ENCODE measurements at places on chromosomes 1 and 21.

GRCh38 chr1:205319081-205320018 lies 2.2 kb downstream of the NUAK2 start:
- DNase-seq, result peak; percentile 79

GRCh38 chr21:44730951-44731579 lies 19.7 kb upstream of the TSPEAR start:
- DNase-seq, result no peak

- no peak for DNase-seq
Observed at GRCh38 chr1:1246577-1247340, at the start of gene C1QTNF12. C1QTNF12 (minus strand) TSS chr1:1246722; CDS start chr1:1246690, 32 bp downstream.

DNA sequence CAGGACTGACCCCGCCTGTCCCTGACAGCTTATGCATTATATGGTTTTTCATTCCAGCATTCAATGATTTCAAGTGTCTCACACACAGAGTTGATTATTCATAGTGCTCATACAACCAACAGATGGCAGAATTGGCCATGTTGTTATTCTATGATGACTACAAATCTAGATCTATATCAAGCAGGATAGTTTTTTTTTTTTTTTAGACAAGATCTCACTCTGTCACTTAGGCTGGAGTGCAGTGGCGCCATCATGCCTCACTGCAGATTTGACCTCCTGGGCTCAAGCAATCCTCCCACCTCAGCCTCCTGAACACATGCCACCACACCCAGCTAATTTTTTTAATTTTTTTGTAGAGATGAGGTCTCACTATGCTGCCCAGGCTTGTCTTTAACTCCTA lies 40.1 kb upstream of the LRRC8D start:
- peak; percentile 62 for DNase-seq

GRCh38 chr1:26799479-26800142 lies 11.9 kb downstream of the PIGV start:
- peak; percentile 78 for DNase-seq

GRCh38 chr1:247552231-247552630 lies 3.3 kb downstream of the GCSAML start:
- DNase-seq, result no peak

- DNase-seq, result no peak
Observed at GRCh38 chr1:19088717-19089442, 121.2 kb downstream of the UBR4 start.

GRCh38 chr1:90717356-90717664 lies 208 bp upstream of the BARHL2 start:
- no peak for DNase-seq

GRCh38 chr21:33230545-33231324 lies 997 bp downstream of the IFNAR2 start:
- DNase-seq, result peak; percentile 50

DNA sequence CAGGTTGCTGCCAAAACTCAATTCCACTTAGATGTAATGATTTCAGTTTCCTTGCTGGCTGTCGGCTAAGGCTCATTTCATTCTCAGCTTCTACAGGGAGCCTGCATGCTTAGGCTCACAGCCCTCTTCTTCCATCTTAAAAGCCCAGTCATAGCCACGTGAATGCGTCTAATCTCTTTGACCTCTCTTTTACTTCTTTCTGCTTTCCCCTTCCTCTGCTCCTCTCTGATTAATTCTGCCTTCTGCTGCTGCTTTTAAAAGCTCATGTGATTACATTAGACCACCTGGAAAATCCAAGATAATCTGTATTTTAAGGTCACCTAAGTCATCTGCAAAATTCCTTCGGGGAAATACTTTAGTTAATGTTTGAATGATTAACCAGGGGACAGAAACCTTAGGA lies 812.8 kb upstream of the BRINP3 start:
- DNase-seq, result no peak

GRCh38 chr1:185573677-185574076 lies 160.5 kb upstream of the HMCN1 start:
- DNase-seq, result no peak

GRCh38 chr1:225573216-225573615 lies 79.7 kb downstream of the ENAH start:
- peak; percentile 14 for DNase-seq

DNA sequence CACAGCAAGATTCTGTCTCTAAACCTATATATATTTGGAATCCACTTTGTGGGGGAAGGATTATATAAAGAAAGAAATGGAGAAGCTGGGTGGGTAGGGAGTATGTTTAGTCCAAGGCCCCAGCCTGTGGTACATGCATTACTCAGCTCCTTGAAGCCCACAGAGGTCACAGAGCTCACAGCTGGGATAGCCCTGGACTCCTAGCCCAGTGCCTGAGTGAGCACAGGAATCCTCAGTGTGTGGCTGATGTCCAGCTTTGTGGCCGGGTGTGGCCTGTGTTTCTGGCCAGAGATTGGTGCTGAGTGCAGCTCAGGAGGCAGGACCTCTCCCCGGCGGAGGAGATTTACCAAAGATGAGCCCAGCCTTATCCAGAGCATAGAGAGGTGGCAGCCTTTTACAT lies 7.6 kb downstream of the CAPN9 start:
- peak; percentile 55 for DNase-seq

GRCh38 chr1:210648588-210649269 lies 320.0 kb downstream of the HHAT start:
- DNase-seq, result no peak

- peak; percentile 38 for DNase-seq
Observed at GRCh38 chr21:41196993-41197392, 29.0 kb downstream of the BACE2 start.

DNA sequence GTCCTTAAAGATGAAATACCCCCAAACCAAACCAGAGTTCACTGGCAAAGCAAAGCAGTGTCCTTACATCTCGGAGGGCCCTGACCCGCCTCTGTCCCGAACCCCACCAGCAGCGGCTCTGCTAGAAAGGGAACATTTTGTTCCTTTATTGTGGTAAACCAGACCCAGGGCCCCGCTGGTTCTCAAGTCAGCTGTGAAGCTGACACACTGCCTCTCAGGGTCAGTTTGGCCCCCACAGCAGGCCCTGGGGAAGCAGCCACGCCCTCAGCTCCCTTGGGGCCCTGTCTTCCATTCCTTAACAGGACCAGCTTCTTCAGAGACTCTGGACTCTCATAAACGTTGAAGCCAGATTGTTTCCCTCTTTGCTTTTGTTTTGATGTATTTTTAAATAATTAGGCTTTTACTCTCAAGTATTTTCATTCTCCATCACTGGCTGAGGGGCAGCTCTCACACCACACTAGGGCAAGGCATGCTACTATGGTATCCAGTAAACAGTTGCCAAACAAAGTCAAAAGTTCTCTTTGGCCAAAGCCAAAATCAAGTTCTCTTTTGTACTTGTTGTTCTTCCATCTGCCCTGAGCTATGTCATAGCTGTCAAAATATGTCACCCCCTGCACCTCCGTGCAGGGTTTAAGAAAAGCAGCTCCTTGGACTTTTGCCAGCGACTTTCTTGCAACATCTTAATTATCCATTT lies 61.1 kb upstream of the ANGPTL1 start:
- peak; percentile 93 for DNase-seq

DNA sequence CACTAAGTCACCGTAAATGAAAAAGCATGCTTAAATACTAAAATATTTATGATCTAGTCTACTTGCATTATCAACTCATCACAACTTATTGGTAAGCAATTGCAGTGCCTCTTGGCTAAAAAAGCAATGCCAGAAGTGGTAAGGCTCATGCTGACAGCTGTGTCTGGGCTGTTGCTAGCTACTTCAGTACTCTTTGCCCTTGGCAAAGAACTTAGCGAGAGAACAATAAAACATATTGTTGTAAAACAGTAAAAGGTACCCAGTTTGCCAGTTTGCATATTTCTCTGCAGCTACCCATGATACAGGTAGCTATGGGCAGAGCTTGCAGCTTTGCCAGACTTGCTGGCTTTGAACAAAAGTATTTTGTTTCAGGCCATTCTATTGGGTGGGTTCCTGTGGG lies 73.1 kb downstream of the ATP6V1G3 start:
- no peak for DNase-seq

- no peak for DNase-seq
Observed at GRCh38 chr1:15961492-15961891, 14.4 kb downstream of the ZBTB17 start.

- no peak for DNase-seq
Observed at GRCh38 chr1:207996636-207997035, 85.7 kb upstream of the CD34 start.

DNA sequence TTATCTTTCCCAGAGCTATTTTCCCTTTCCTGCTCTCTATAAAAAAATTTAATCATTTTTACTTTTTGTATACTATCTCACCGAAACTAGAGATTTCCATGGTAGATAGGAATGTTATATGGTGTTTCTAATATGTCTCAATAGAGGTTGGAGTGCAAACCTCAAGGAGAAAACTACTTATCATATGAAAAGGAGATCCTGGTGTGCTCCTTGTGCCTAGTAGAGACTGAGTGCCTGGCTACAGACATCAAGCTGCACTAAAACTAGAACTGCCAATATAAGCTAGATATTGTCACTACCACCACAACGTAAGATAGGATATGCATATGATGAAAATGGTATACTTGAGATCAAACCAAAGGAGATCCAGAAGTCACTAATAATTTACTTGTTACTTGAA lies 67.0 kb downstream of the RGS18 start:
- peak; percentile 6 for DNase-seq

DNA sequence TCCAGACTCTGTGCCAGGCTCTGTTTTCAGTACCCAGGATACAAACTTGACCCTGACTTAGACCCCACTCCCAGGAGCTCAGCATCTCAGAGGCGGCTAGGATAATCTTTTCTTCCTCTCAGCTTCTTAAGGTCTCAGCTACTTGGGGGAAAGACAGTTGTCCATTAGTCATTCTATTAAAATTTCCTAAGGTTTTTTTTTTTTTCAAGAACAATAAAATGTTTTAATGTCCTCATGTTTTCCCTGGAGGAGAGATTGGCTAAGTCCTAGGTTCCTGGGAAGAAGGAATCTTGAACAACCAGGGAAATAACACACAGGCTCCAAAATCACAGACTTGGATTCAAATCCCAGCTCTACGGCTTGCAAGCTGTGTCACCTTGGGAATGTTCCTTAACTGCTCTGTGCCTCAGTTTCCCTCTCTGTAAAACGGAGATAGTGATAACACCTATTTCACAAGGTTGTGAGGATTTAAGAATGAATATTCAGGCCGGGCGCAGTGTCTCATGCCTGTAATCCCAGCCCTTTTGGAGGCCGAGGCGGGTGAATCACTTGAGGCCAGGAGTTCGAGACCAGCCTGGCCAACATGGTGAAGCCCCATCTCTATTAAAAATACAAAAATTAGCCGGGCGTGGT lies 33.0 kb downstream of the CDK18 start:
- DNase-seq, result no peak

- no peak for DNase-seq
Observed at GRCh38 chr1:15430787-15431570, 7.3 kb upstream of the CTRC start.

DNA sequence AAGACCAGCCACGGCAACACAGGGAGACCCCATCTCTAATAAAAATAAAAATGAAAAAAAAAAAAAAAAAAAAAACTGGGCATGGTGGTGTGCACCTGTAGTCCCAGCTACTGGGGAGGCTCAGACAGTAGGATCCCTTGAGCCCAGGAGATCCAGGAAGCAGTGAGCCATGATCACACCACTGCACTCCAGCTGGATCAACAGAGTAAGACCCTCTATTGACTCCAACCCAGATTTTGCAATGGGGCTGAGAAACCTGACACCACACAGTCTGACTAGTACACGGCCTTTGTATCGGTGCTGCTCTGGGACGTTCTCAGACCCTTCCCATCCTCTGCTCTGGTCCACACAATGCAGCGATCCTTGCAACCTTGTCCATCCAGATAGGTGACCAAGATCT lies 31.8 kb downstream of the SPATA21 start:
- DNase-seq, result no peak

DNA sequence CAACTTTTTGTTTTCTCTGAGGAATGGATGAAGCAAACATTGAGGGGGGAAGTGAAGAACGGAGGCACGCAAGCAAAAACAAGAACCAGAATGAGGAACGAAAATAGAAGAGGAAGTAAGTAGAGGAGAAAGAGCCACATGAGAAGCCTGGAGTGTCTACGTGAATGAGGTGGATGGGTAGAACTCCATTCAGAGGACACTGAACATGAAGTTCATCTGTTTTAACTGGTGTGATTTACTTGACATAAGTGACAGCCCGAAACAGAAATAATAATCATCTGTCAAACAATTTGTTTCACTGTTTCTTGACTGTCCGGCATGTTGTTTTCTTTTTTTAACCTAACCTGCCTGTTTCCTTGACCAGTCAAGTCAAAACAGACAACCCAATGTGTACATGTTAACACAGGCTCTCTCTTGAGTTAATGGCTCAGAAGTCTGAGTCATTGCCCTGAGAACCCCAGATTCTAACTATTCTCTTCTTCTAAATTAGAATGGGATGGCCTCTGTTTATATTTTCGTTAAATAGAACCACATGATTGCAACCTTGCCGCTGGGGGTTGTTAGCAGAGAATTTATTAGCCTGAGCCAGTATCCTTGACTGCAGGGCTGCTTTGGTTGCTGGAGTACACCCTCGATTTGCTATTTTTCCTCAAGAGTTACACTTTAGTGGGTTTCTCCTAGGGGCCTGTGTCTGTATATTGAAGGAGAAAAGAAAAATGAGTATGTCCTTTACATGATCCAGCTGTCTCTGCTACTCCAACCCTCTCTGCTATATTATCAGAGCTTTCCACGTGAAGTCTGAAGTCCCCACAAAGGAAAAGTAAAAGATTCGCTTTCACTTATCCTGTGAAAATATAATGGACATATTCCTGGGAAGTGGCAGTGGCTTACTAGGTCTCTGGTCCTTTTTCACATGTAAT lies 151.7 kb downstream of the ZC3H11B start:
- peak; percentile 14 for DNase-seq

DNA sequence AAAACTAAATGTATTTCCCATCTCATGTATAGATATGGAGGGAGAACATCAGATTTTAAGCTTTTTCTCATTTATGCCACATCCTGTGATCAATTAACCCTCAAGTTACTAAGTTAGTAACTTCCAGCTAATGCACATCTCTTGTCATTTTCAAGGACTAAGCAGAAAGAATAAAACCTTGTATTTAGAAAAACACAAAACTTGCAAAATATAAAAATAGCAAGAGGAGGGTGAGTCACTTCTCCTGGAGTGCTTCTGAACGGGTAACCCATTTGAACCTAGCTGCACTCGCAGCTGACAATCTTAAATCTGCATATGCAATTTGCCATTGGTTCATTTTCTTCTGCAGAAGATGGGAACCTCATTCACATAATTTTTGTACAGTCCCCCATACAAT lies 500.5 kb downstream of the SETD4 start:
- DNase-seq, result peak; percentile 71

- no peak for DNase-seq
Observed at GRCh38 chr1:75035536-75035935, 98.7 kb upstream of the LHX8 start.

DNA sequence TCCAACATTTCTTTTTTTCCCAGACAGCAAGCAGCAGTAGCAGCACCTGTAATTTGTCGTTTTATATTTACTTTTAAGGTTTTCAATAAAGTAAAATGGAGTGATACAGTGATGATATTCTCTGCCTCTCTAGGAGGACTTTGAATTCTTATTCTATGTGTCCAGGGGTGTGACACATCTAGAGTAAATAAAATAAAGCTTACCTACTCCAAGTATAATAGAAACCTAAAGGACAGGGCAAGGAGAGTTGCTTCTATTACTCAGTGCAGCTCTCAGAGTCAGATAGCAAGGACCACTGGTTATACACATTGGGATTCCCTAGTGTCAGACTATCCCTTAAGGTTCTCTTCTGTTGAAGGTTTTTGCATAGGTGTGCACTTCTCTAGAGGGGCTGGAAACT lies 95.9 kb downstream of the LMO4 start:
- DNase-seq, result no peak

Measured in astrocyte of the spinal cord (primary cell).